ENCODE measurements at places on chromosomes 1 and 21.

GRCh38 chr21:26087223-26087918, 83.2 kb downstream of the APP start:
- DNase-seq = no peak

DNA sequence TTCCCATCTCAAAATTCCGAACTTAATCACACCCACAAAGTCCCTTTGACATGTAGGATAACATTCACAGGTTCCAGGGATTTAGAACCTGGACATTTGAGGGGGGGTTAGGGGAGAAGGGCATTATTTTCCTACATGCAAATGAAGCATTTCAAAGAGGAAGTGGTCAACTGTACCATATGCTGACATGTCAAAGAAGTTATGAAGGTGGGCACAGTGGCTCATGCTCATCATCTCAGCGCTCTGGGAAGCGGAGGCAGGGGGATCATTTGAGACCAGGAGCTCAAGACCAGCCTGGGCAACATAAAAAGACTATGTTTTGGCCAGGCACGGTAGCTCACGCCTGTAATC, 35.7 kb downstream of the PTP4A2 start:
- no peak for DNase-seq

GRCh38 chr1:201221201-201221846, 30.7 kb downstream of the IGFN1 start:
- no peak for DNase-seq

DNA sequence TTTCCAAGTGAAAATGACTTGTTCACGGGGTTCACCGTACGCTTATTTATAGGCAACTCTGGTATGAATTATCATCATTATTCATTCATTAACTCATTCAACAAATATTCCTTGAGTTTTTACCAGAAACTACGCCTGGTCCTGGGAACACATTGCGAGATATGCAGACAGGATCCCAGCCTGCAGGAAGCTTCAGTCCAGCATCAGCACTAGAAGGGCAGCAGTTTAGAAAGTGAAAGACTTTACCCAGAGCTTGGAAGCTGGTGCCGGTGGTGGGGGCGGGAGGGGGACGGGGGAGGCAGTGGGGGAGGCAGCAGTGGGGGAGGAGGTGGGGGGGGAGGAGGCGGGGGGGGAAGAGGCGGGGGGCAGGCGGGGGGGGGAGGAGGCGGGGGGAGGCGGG, 55.9 kb downstream of the SETD4 start:
- peak; percentile 27 for DNase-seq

DNA sequence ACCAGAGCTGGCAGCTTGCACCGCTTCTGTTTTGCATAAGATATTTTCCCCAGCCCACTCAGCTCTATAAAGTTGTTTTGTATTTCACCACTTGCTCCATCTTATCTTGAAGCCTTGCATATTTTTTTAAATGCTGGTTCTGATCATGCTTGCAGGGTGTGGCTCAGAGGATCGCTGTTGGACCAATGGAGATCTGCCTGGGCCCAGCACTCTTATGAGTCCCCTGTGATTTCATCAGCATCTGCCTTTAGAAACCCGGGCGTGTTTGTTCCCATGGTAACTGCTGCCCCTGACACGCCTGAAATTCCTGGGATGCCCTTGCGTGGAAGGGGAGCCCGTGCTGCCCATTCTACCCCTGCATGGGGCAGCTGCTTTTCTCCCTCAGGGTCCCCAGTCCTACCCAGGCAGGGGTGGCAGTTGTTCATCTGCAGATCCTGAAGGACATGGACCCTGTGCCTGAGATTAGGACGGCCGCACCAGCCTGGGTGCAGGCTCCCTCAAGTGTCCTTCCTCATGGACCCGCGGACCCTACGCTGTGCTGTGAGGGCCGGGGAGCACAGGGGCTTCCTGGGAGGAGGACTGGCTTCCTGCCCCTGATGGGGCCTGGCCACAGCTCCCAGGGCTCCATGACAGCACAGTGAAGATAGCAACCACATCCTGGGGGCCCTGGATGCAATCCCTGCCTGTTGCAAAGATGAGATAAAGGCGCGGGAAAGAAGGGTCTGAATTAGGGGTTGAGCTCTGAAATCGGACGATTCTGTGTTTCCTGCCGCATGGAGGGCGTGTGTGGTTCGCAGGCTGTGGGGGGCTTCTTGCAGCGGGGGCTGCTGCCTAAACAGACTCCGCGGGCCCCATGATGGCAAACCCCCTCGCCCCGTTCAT, 226.5 kb downstream of the SDCCAG8 start:
- peak; percentile 22 for DNase-seq

DNA sequence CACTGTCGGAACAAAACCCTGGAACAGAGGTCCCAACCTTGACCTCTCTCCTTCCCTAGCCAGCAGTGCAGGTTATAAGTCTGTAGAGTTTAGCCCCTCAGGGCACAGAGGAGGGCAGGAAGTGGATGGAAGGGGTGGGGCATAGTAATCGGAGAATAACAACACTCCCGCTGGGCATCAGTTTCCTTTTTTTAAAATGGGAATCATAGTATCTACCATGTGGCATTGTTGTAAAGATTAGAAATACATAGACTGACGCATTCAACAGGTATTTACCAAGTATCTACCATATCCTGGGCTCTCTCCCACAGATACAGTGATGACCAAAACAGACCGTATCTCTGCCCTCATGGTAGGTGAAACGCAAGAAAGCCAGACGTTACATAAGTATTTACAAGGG, 24.9 kb upstream of the ATF3 start:
- no peak for DNase-seq

- DNase-seq = peak; percentile 73
These were observed 28.8 kb upstream of the DIPK1A start for GRCh38 chr1:92989936-92990583.

DNA sequence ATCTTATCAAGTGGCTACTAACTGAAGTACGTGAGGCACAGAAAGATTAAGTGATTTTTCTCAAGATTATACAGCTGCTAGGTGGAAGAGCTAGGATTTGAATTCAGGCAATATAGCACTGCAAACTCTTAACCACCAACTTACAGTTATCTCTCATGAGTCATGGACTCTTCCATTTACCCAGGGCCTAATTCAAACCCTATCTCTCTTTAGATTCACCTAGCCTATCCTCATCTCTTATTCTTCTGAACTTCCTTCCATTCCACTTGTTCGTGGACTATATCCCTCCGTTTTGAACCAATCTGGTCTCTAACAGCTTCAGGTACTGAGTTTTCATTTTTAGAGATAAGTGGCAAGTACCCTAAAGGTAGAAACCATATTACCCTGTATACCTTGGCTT, 92.8 kb upstream of the DMRTA2 start:
- no peak for DNase-seq
